ENCODE measurements at places on chromosomes 5 and 9.

- no peak for DNase-seq
Observed at GRCh38 chr5:6723816-6724300, 10.6 kb downstream of the TENT4A start.

- no peak for DNase-seq
Observed at GRCh38 chr9:106717686-106718085, 145.3 kb upstream of the ZNF462 start.

- DNase-seq = no peak
Observed at GRCh38 chr5:178768371-178769260, 38.2 kb upstream of the ZNF354A start.

GRCh38 chr9:123335193-123335985 is 20.6 kb upstream of the CRB2 start:
- DNase-seq = no peak

DNA sequence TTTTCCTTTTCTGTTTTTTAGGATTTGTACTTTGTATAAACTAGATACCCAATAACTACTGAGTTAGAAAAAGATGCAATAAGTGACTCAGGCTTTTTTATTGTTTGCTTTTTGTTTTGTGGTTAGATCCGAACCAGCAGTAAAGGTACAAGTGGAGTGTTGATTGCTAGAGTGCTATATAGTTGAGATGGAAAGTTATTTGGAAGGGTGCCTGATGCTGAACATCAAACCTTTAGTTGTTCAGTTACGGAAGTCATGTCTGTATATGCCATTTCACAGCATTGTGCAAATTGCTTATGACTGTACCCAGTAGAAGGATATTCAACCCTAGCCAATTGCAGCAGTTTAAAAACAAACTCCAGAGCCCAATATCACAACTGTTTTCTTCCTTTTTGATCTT is 285.1 kb downstream of the MAT2B start:
- DNase-seq = no peak

- DNase-seq = no peak
Observed at GRCh38 chr9:123365287-123365880, 9.4 kb downstream of the CRB2 start.

DNA sequence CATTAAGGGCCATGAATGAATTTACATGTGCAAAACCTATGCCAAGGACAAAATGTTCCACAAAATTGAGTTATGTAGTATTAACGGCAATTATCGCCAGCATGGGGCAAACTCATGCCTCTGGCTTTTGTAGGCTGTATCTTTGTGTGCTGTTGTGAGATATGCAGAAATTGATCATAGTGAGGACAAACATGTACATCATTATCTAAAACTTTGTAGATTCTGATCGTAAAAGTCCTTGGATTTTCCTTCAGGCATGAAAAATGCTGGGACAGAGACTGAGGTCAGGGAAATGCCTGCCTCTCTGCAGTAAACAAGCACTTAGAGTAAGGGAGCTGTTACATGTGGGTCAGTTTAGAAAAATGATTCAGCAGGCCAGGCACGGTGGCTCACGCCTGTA is 5.9 kb upstream of the TXNDC8 start:
- DNase-seq = no peak

GRCh38 chr5:168847511-168848073 is 268.4 kb upstream of the PANK3 start:
- DNase-seq = no peak

GRCh38 chr9:96232164-96232538 is 69.8 kb downstream of the HSD17B3 start:
- DNase-seq = no peak

DNA sequence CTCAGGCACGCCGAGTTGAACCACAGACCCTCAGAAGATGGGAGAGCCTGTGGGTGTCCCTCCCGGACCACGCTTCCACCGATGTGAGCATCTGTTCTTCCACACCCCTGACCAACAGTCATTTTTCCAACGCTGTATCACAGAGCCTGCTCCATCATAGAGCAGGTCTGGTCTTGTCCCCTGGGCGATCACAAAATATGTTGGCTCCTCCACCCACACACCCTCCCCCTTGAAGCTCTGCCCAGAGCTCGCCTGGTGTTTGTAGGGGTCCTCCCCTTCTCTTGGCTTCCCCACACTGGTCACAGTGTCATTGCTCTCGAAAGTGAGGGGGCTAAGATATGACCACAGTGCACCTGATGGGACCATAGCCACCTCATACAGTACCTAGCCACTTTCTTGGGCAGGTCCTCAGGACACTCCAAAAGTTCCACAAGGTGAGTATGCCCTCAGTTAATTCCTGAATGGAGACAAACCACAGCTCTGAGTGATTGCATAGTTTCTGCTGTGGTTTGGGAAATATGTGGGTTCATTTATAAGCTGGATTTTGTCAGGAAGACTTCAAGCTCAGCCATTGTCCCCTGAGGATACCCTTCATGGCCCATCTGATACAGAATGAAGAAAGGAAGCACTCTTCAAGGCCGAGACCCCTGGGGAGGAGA is 3.5 kb upstream of the ZNF618 start:
- DNase-seq = no peak

DNA sequence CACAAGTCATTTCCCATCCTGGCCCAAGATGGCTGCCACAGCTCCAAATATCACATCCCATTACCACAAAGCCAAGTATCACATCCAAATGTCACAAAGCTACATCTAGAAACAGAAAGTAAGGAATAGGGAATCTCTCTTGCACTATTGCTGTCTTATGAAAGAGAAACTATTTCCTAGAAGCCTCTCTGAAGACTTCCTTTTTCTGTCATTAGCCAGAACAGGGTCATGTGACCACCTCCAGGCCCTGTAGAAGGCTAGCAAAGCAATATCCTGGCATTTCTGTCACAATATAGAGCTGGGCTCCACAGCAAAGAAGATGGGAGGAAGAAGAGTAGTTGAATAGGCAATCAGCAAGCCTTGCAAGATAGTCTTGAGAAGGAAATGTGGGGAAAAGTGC is 99.2 kb downstream of the SH3TC2 start:
- no peak for DNase-seq

- DNase-seq = no peak
Observed at GRCh38 chr5:1733369-1733768, 66.3 kb downstream of the MRPL36 start.

Data from GM13976 (cell line).